ENCODE measurements at places on chromosomes 16 and 17.

DNA sequence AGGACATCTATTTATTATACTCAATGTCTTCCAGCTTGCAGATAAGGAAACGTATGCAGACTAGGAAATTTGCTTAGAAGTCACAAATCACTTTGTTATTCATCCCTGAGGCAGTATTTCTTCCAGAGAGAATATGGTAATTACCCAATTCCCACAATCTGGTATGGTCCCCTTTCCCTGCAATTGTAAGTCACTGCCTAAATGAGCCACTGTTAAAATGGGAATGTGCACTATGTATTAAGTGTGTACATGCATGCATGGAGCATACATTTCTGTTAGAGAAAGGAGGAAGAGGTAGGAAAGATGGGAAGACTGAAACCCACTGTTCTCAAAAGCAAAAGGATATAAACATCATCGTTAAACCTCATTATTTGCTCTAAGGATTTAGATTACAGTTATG, 10.0 kb downstream of the NUFIP2 start:
- no peak for DNase-seq

DNA sequence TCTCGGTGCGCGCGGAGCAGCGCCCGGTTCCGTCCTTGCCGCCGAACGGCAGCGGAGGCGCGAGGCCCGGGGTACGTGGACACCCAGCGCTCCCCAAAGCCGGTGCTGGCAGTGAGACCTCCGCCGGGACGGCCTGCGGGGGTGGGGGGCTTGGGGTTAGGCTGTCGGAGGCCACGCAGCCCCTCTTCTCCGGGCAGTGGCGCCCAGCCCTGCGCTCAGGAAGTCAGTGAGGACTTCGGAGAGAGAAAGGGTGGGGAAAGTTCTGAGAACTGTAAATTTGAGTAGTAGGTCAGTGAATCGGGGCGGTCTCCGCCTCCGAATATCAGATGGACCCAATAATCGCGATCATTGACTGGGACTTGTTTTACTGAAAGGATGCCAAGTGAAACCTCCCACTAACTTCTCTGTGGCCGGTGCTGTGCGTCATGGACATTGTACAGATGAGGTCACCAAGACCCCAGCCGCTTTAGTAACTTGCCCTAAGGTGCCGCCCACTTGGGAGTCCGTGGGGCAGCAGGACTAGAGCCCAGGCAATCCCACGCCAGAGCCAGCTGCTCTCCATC, 468 bp downstream of the IL4R start:
- DNase-seq, result no peak

GRCh38 chr17:42203354-42203753, 9.1 kb upstream of the GHDC start:
- DNase-seq, result no peak

GRCh38 chr17:70492368-70492767, 323.0 kb downstream of the KCNJ2 start:
- DNase-seq, result no peak

- DNase-seq, result no peak
Measured at GRCh38 chr17:7192271-7192937, 13.2 kb upstream of the ASGR1 start.

DNA sequence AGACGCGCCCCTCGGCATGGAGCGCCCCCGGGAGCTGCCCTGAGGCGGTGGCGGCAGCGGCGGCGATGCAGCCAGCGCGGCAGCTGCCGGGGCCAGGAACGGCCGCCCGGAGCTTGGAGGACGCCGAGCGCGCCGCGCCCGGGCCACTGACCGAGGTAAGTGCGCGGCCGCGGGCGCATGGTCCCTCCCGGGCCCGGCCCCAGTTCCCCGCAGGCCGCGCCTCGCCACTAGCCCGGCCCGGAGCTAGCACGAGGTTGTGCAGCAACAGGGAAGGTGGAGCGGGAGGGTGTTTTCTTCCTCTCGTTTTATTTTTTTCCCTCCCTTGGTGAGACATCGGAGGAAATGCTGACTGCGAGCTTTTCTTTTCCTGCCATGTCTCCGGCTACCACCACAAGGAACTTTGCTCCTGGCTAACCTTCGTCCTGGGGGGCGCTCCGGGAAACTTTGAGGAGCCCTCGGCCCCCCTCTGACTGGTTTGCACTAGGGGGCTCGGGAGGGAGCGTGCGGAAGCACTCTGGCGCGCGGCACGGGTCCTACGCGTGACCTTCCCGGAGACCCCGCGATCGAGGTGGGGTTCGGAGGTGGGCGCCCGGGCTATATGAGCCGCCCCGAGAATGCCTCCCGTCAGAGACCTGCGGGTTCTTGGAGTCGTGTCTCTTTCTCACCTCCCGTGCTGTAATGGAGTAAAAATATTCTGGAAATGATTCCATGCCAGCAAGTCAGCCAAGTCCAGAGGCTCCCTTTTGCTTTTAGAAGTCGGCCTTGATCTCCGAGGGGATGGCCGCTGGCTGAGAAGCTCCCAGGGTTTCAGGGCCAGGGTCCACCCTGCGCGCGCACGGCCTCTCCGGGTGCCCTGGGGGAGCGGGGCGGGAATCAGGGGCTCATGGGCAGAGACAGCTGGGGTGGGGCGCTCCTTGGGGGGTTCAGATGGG, 868 bp downstream of the KCNJ12 start:
- no peak for DNase-seq

DNA sequence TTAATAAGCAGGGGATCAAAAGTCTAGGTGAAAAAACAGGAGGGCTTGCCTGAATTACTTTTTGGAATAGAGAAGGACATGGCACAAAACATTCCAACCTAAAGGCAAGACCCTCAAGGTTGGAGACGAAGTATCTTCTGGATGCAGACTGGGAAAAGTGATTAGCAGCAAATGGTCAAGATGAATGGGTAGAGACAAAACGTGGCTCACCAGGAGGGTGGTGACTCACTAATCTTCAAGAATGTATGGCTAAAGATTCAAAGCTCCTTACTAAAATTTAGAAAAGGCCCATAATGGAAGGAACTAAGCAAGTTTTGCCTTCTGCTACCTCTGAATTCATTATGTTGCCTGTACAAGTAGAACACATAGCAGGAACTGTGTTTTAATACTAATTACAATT, 469.5 kb upstream of the RBFOX1 start:
- DNase-seq, result no peak

- no peak for DNase-seq
Measured at GRCh38 chr17:9237053-9237410, 215.7 kb downstream of the NTN1 start.

DNA sequence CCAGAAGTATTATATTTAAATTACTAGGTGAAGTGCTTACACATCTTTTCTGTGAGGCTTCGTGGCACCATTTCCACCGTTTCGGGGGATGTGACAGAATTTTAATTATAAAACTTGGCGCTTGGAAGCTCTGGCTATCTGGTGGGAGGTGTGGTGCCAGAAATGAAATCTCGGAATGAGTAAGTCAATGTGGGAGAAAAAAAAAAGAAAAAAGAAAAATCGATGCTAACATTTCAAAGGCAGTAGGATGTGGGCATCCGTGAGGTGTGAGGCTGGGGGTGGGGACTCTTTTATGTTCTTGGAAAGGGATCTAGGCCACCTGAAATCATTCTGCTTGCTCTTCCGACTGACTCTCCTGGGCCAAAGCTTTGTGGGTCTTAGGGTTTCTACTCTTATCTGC, 21.9 kb downstream of the CPPED1 start:
- DNase-seq, result no peak

DNA sequence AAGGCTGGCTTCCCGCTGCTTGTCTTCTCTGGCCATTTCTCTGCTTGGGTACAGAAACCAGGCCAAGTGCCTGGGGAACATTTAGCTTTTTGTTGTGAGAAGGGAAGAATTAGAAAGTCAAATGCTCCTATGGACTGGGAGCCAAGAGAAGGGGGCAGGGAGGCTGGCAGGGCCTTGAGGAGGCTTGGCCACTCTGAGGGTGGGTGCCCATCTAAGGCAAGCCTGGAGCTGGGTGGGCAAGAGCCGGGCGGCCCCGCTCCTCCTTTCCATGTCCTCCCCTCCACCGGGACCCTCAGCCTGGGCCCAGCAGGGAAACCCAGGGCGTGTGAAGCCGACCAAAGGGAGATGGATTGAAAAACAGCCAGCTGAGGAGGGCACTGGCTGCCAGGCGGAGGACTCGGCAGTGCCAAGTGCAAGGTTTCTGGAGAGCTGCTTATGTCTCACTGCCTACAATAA, 69.4 kb downstream of the NTN1 start:
- DNase-seq, result no peak

Data from HS-27A (cell line).